ENCODE measurements at places on chromosomes 5 and 9.

- DNase-seq, result no peak
Measured at GRCh38 chr5:76607353-76607871, 15.8 kb downstream of the F2RL2 start.

- no peak for DNase-seq
Measured at GRCh38 chr9:13205824-13206223, 73.7 kb downstream of the MPDZ start.

DNA sequence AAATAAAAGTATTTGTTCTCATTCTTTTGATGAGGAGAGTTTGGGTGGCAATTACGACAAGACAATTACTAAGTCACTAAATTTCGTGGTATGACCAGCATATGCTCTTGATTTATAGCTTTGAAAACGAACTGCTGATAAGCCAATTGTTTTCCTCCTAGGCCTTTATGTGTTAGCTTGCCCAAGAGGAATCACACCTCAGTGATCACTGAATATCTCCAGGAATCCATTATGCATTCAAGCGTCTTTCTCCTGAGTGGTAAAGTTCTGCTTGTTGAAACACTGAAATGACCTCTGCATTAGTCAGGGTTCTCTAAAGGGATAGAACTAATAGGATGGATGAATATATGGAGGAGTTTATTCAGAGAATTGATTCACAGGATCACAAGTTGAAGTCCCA, 677.7 kb upstream of the MEF2C start:
- no peak for DNase-seq

DNA sequence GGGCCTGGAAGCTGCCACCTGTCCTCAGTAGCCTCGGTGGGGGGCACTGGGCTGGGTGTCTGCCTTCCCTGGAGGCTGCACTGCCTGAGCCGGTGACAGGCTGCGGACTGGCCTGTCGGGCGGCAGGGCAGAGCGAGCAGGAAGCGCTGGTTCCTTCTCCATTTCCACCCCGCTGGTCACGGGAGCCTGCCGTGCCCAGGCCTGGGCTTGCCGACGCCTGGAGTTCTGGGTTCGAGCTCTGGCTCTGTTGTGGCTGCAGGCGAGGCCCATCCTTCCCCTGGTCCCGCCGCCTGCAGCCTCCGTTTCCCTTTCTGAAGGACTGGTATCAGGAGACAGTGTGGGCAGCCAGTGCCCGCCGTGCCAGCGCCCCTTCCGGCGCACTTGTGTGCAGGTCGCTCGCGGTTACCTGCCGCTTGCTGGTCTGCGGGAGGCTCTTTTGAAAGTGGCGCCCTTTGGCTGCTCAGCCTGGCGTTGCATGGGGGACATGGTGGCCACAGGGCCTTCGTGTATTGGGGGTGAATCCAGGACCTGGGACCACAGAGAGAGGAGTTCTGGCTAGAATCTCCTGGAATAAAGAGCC, 34.0 kb downstream of the RXRA start:
- DNase-seq, result no peak

- DNase-seq, result no peak
Measured at GRCh38 chr9:104810421-104811339, 46.8 kb downstream of the NIPSNAP3B start.

GRCh38 chr9:11064909-11065308, 452.1 kb upstream of the PTPRD start:
- DNase-seq, result no peak

GRCh38 chr5:119268387-119269060, 87.3 kb upstream of the TNFAIP8 start:
- DNase-seq, result peak; percentile 95

DNA sequence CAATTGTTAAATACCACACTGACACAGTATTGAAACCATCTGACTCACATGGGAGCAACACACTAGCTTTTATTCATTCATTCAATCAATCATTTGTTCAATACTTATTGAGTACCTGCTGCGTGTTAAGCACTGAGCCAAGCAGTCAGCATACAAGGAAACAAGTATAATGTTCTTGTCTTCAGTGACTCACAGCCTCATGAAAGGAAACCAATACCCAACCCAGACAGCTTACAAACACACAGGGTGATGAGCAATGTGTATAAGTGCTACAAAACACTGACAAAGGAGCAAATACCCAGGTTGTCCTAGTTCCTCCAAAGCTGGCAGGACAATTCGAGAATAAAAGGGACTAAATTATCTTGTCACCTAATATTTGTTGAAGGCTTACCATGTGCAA, 67.6 kb upstream of the RASEF start:
- no peak for DNase-seq

- no peak for DNase-seq
Measured at GRCh38 chr5:108560581-108560980, 178.7 kb upstream of the FBXL17 start.

Measured in stimulated activated CD8-positive, alpha-beta memory T cell treated with anti-CD3 and anti-CD28 coated beads, Interleukin-7, amount 100 ng/mL, for 1 hour (primary cell).